ENCODE measurements at places on chromosomes 4 and X.

- no peak for DNase-seq
Observed at GRCh38 chr4:100288811-100289529, 98.7 kb upstream of the DDIT4L start.

- DNase-seq: no peak
Observed at GRCh38 chr4:55635741-55636655, at the start of gene NMU. TSS of gene NMU (minus strand) at chr4:55636298. CDS start at chr4:55636192, 106 bp downstream.

- no peak for DNase-seq
Observed at GRCh38 chrX:13074297-13075262, 30.2 kb upstream of the FAM9C start.

DNA sequence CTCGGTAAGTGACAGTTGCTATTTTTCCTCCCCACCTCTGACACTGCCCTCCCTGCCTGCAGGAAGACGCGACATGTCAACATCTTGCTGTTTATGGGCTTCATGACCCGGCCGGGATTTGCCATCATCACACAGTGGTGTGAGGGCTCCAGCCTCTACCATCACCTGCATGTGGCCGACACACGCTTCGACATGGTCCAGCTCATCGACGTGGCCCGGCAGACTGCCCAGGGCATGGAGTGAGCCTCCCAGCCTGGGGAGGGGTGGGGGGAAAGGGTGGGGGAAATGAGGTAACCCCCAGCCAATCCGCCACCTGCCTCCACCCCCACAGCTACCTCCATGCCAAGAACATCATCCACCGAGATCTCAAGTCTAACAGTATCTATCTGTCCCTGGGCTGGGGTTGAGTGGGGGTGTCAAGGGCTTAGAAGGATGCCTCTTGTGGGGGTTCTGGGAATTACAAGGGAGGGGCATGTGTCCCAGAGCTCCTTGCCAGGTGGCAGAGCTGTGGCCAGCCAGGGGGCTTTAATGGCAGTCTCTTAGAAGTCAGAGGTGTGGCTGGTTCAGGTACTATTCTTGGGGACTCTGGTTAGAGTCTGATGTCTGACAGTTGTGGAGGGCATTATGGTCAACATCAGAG, 7.8 kb downstream of the ARAF start:
- peak; percentile 7 for DNase-seq

GRCh38 chr4:1521821-1522361, 115.6 kb upstream of the NKX1-1 start:
- DNase-seq: no peak

DNA sequence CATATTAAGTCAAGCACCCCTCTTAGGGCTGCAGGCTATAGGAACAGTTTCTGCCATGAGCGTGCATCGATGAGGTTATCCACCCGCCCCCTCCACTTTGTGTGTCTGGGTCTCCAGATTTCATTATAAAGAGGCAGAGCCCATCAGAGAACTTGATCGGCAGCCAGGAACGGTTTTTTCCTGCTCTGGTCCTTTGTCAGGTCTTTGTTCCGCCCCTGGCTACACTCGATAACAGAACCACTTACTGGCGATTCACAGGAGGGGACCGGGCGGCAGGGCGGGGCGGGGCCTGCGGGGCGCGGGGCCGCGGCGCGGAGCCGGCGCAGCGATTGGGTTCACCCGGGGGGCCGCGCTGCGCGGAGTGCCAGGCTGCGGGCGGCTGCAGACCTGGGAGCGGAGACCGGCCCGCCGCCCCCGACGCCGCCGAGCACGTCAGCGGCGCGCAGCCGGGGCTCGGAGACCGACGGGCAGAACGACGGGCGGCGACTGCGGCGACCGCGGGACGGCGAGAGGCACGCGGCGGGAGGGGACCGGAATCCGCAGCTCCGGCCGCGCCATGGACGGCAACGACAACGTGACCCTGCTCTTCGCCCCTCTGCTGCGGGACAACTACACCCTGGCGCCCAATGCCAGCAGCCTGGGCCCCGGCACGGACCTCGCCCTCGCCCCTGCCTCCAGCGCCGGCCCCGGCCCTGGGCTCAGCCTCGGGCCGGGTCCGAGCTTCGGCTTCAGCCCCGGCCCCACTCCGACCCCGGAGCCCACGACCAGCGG, at the start of gene SLC10A4:
SLC10A4 (plus strand) TSS at position 338 of the 771 bp plus-strand sequence; CDS start at position 557, 219 bp downstream.
- no peak for DNase-seq

DNA sequence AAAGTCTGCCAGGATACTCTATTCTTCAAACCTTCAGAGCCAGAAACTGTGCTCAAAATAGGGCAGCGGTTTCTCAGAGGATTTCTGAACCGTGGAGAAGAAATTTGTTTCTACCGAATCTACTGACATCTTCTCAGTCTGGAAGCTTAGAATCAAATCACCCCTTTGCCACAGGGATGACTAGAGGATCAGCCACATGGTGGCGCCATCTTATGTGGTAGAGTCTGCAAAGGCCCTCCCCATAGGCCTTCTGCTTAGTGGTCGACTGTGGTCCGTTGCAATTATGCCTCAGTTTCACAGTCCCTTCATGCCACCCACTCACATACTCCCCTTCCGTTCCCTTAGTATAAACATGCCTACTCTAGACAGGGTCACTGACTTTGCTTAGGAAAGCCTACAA, 680.7 kb upstream of the SPANXN1 start:
- DNase-seq: no peak

- no peak for DNase-seq
Observed at GRCh38 chr4:152348670-152349069, 187.2 kb downstream of the FBXW7 start.

- DNase-seq: no peak
Observed at GRCh38 chrX:77900688-77901087, 1.4 kb downstream of the COX7B start.

- no peak for DNase-seq
Observed at GRCh38 chr4:176569301-176569700, 223.4 kb downstream of the VEGFC start.

DNA sequence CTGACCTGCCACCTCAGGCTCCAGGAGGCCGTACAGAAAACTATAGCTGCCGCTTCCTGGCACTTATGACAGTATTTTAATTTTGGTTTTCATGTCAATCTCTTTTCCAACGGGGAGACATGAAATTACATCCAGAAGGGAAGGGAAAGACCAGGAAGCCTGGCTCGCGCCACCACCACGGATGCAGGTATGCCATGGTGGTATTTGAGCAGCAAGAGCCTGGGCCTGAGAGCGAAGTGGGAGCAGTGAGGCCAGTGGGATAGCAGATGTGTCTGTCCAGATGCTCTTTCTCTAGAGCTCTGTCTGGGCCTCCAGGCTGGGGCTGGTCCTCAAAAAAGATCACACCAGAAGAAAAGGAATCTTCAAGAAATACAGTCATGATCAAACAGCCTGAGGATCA, 82.5 kb upstream of the CPEB2 start:
- no peak for DNase-seq

DNA sequence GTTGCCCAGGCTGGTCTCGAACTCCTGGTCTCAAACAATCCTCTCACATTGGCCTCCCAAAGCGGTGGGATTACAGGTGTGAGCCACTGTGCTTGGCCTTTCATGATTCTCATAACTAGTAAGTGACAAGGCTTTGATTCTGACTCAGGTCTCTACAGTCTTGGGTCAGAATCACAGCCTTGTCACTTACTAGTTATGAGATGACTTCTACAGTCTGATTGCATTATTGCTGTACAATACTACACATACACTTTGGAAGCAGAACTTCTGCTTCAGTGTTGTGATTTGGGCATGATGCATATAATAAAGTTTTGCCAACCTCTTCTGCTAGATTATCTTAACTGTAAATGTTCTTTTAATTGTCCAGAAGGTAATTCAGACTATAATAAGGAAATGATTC, 123.3 kb downstream of the KDM6A start:
- no peak for DNase-seq

- no peak for DNase-seq
Observed at GRCh38 chr4:152068866-152069265, 308.1 kb upstream of the GATB start.

DNA sequence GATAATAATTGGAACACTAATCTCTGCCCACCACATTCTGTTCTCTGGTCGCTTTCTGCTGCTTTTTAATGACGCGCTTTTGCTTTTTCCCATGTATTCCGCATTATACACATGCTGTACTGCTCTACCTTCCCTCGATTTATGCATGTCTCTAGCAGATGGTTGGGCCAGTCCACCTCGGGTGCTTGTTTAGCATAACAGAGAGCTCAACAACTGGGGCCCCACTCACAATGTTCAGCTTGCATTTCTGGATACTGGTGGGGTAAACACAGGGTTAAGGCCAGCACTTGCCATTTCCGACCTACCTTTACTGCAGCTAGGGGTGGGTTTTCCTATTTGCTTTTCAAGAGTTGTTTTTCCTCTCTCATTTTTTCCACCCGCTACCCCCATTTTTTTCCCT, 255.8 kb downstream of the SOX3 start:
- no peak for DNase-seq

GRCh38 chrX:2677764-2678163, 13.3 kb upstream of the CD99 start:
- DNase-seq: no peak

Measured in activated naive CD8-positive, alpha-beta T cell treated with anti-CD3 and anti-CD28 coated beads, Interleukin-2, amount 50 U/mL, for 16 hours (primary cell).